ENCODE measurements at places on chromosomes 11 and 22. TPM values are rescaled to one million over a fixed set of nuclear protein-coding genes. Genes with fewer than 3 reads are reported as not detected.

DNA sequence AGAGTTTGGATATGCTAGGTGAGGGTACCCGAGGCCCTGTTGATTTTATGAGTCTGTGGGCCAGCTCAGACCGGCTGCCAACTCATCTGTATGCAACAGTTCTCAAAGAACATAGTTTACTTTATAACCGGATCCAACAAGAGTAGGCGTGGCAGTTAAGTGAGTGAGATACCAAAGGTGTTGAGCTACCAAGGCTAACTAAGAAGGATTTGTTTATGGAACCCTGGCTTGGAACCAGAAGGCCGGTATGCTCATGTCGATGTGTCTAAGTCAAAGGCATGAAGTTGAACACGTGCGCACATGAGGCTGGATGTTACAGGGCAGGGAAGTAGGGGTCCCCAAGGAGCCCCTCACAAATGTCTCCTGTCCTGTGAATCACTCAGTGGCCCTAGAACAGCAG lies at the start of gene KCNJ1:
KCNJ1 (minus strand) TSS at position 20 of the 400 bp plus-strand sequence. CDS start 27,053 bp downstream, outside the sequence.
- no peaks in the 10 kb centered on the region for H3K36me3 ChIP-seq
- no peak within 1 kb of the TSS for H3K27ac ChIP-seq
- H3K4me1 ChIP-seq: no peaks in the 10 kb centered on the region
- H3K4me3 ChIP-seq: no peak within 1 kb of the TSS

- H3K27ac ChIP-seq: no peak overlapping the region
- no peaks in the 10 kb centered on the region for H3K36me3 ChIP-seq
- no peaks in the 10 kb centered on the region for H3K27me3 ChIP-seq
Measured at GRCh38 chr11:121153472-121153871, 52.4 kb downstream of the TECTA start.

DNA sequence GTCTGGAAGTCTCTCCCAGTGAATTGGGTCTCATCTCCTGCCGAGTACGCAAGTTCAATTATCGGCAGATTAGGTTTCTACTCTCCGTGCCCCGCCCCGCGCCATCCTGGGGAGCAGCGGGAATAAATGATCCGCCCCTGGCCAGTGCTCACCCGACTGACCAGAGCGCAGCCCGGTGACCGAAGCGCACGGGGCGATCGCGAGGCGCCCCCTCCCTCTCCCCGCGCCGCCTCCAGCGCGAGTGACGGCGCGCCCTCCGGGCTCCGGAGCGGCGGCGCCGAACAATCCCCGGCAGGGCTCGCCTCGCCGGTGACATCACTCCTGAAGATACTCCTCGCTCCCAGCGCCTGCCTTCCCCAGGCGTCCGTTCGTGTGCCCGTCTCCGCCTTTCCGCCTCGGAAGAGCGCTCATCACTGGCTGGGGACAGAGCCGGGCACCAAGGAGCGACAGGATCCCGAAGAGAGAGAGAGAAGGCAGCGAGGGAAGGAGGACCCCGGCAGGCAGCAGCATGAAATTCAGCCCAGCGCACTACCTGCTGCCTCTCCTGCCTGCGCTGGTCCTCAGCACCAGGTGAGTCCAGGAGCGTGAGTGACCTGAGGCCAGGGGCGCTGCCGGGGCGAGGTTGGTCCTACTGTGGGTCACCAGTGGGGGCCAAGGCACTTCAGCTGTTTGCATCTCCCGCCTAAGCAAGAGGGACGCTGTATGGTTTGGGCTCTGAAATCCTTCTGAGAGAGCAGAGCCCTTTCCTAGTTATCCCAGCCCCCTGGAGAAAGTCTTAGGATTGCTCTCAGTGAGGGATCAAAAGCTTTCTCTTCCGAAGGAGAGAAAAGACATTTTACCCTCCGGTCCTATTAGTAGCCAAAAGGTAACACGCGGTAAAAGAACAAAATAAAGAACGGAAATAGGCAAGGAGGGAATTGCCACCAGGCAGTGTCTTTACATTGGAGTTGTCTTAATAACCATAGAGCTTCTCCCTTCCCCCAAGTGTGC lies at the start of gene LUZP2:
LUZP2 (plus strand) TSS at position 318 of the 990 bp plus-strand sequence.
- no peak within 1 kb of the TSS for H3K27ac ChIP-seq
- peak within 1 kb of the TSS; percentile 42 for H3K4me3 ChIP-seq
- peak; percentile 61 for DNase-seq
- H3K27me3 ChIP-seq: peaks cover 3% of the 10 kb centered on the region
- no peaks in the 10 kb centered on the region for H3K36me3 ChIP-seq
- peaks cover 5% of the 10 kb centered on the region for H3K4me1 ChIP-seq

- no peak overlapping the region for H3K27ac ChIP-seq
- H3K36me3 ChIP-seq: no peaks in the 10 kb centered on the region
- no peak for DNase-seq
- no peaks in the 10 kb centered on the region for H3K27me3 ChIP-seq
Measured at GRCh38 chr11:12994476-12994875, 14.6 kb upstream of the RASSF10 start.

DNA sequence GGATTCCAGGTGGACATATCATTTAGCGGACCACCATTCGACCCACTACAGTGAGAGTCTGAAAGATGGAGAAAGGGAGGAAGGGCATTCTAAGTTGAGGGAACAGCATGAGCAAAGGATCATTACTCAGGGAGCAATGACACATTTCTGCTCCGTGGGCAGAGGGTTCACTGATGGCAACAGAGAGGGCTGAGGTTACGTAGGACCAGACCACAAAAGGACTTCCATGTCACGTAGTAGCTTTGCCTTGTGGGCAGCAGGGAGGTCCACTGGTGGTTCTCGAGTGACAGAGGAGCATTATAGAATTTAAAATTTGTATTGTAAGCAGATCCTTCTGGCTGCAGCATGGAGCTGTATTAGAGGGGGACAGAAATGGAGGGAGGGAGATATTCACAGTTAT lies 109.7 kb upstream of the NAV2 start:
- no peaks in the 10 kb centered on the region for H3K36me3 ChIP-seq
- H3K4me1 ChIP-seq: no peaks in the 10 kb centered on the region

DNA sequence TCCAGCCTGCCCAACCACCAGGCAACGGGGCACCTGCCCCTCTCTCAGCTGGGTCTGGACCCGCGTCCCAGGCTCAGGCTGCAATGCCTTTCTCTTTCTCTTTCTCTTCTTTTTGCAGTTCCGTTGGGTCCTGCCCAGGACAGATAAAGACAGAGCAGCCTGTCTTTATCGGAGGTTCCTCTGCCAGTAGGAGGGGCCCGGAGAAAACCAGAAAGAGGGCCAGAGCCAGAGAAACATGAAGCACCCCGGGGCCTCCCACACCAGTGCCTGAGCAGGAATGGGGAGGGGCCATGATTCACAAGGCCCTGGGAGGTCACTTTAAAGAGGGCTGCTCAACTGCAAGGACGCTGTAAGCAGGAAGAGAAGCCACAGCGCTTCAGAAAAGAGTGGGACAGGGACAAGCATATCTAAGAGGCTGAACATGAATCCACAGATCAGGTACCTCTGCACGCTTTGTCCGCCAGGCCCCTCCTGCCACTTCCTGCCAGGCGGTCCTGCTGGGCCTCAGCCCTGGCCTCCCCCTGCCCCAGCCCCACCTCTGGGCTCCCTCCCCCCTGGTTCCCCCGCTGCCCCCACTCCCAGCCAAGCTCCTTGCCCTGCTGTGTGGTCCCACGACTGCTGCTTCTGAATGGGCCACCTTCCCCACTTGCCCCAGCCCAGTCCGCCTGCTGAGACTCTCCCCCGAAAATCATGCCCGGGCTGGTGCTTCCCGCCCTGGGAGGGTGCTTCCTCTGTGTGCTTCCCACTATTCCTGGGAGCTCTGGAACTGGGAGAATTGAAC lies at the start of gene APOBEC3C:
APOBEC3C (plus strand) TSS at position 316 of the 781 bp plus-strand sequence; CDS start at position 422, 106 bp downstream.
- H3K4me1 ChIP-seq: peaks cover 15% of the 10 kb centered on the region
- peak; percentile 83 for DNase-seq
- no peaks in the 10 kb centered on the region for H3K27me3 ChIP-seq
- no peaks in the 10 kb centered on the region for H3K36me3 ChIP-seq
- peak within 1 kb of the TSS; percentile 88 for H3K27ac ChIP-seq

DNA sequence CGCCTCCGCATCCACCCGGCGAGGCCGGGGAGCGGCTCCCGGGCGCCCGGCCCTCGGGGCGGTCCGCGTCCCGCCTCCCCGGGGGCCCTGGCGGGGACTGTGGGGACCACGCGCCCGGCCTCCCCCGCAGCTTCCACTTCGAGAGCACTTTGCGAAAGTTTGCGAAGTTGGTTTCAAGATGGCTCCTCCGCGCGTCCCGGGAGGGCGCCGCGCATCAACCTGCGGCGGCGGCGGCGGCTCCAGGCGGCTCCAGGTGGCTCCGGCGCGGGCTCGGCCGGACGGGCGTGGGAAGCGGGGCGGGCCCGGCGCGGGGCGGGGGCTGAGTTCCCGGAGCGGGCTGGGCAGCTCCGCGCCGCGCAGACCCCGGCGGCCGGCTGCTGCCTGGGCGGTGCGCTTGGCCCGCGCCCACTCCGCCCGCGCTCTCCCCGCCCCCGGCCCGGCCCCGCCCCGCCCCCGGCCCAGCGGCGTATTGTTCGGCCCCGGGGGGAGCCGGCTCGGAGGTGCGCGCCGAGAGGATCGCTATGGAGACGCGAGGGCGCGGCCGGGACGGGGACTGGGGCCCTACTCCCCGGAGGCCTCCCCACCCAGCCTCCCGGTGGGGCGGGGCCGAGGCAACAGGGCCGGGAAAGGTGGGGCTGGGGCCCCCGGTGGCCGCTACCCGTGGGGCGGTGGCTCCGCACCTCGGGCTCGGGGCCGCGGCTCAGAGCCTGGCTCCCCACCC lies at the start of gene CELSR1:
CELSR1 (minus strand) TSS at position 396 of the 721 bp plus-strand sequence. CDS start 450 bp downstream, outside the sequence.
- peak within 1 kb of the TSS; percentile 59 for H3K4me3 ChIP-seq
- DNase-seq: peak; percentile 94

DNA sequence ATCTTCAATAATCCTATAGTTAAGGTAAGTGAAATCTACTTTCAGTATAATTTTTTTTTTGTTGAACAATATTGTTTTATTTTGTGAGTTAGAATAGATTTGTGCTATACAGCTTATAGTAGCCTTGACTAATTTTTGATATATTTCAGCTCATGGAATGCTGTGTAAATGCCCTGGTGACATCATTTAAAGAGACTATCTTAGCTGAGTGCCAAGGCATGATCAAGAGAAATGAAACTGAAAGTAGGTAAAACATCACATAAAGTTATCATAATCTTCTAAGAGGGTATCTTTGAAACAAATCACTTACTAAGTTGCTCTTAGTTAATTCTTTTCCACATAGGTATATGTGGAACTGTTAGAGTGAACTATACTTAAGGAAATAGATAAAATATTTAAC lies 51.4 kb upstream of the ACAT1 start:
- H3K4me1 ChIP-seq: no peaks in the 10 kb centered on the region
- H3K27me3 ChIP-seq: no peaks in the 10 kb centered on the region
- H3K27ac ChIP-seq: no peak overlapping the region
- no peak for DNase-seq

GRCh38 chr11:72295471-72295870 lies 51.5 kb upstream of the PHOX2A start:
- DNase-seq: no peak
- H3K4me3 ChIP-seq: no peak overlapping the region
- H3K27me3 ChIP-seq: no peaks in the 10 kb centered on the region
- H3K27ac ChIP-seq: no peak overlapping the region
- peaks cover 17% of the 10 kb centered on the region for H3K36me3 ChIP-seq
- H3K4me1 ChIP-seq: no peaks in the 10 kb centered on the region

- H3K4me3 ChIP-seq: no peak overlapping the region
- no peak for DNase-seq
- H3K27ac ChIP-seq: no peak overlapping the region
Measured at GRCh38 chr11:4086575-4087353, 7.8 kb upstream of the RRM1 start.

DNA sequence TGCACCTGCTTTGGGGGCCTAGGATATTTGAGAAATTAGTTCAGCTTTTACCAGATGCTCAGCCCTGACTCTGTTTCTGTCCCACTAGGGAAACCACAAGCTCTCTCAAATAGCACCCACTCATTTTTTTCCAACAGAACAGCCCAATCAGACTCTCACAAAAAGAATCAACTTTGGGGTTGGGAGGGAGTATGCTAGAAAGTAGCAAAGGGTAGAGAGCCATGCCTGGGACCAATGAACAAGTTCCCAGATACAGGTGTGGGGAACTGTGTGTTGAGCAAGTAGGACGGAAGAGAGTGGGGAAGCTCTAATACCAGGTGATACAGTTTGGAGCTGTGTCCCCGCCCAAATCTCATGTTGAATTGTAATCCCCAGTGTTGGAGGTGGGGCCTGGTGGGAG lies 41.1 kb downstream of the TRIM66 start:
- DNase-seq: no peak
- H3K27ac ChIP-seq: no peak overlapping the region

- H3K4me1 ChIP-seq: peaks cover 6% of the 10 kb centered on the region
- H3K4me3 ChIP-seq: no peak overlapping the region
- no peak for DNase-seq
- no peaks in the 10 kb centered on the region for H3K27me3 ChIP-seq
Measured at GRCh38 chr11:82959987-82960778, 58.6 kb downstream of the DDIAS start.

- DNase-seq: no peak
- peak overlapping the region; percentile 56 for H3K4me3 ChIP-seq
- no peak overlapping the region for H3K27ac ChIP-seq
- H3K36me3 ChIP-seq: no peaks in the 10 kb centered on the region
- peaks cover 6% of the 10 kb centered on the region for H3K4me1 ChIP-seq
Measured at GRCh38 chr22:35542157-35542938, 1.7 kb downstream of the RASD2 start.

POLD4 gene
- total RNA-seq: 69.3 TPM

OR8K1 gene
- total RNA-seq: not detected

CAVIN3 gene
- 48.8 TPM for total RNA-seq

OR4D6 gene
- total RNA-seq: not detected

OR52N4 gene
- total RNA-seq: 0.93 TPM
